Fibroblast of the aortic adventitia (primary cell): ENCODE measurements at places on chromosomes 12 and 14. TPM values are rescaled to one million over a fixed set of nuclear protein-coding genes. Genes with fewer than 3 reads are reported as not detected.

Gene RAP1B
- total RNA-seq = 256 and 294 TPM in 2 replicates

Gene OR6C2
- total RNA-seq = not detected in 2 replicates

Gene ABCC9
- 20.0 and 20.3 TPM in 2 replicates for total RNA-seq

Gene GCN1
- total RNA-seq = 126 and 156 TPM in 2 replicates

Gene CELA1
- total RNA-seq = 0.25 TPM in 1 of 2 replicates, not detected in the other

Gene PCNX1
- total RNA-seq = 47.4 and 138 TPM in 2 replicates

Gene PRIM1
- total RNA-seq = 4.3 and 38.0 TPM in 2 replicates

Gene TTLL5
- 29.5 and 31.6 TPM in 2 replicates for total RNA-seq

Gene ETV6
- total RNA-seq = 6.1 and 14.7 TPM in 2 replicates

Gene TRPV4
- total RNA-seq = 0.25 and 2.1 TPM in 2 replicates

Gene EML5
- under 0.01 TPM in 1 of 2 replicates, not detected in the other for total RNA-seq

Gene C12orf54
- total RNA-seq = not detected in 2 replicates

Gene GON7
- 17.3 and 28.1 TPM in 2 replicates for total RNA-seq

Gene SYNE3
- 19.3 and 63.4 TPM in 2 replicates for total RNA-seq

Gene CCDC38
- not detected in 2 replicates for total RNA-seq

Gene KRT74
- not detected in 2 replicates for total RNA-seq

Gene FAM186B
- total RNA-seq = 0.45 and 2.7 TPM in 2 replicates

Gene INF2
- total RNA-seq = 38.3 and 64.0 TPM in 2 replicates

Gene NPAS3
- 0.36 and 0.65 TPM in 2 replicates for total RNA-seq

Gene TAS2R30
- 6.9 and 16.4 TPM in 2 replicates for total RNA-seq

Gene CRIP2
- total RNA-seq = 32.9 and 54.3 TPM in 2 replicates

Gene TAMALIN
- total RNA-seq = 7.3 TPM in 2 replicates

Gene GSG1
- 0.45 and 1.6 TPM in 2 replicates for total RNA-seq

Gene DACT1
- total RNA-seq = 13.6 and 23.0 TPM in 2 replicates

Gene SLC6A12
- not detected in 2 replicates for total RNA-seq

Gene IL26
- total RNA-seq = not detected in 2 replicates

Gene PABPN1
- 44.8 and 53.4 TPM in 2 replicates for total RNA-seq

Gene DNAI7
- total RNA-seq = 0.18 and 4.2 TPM in 2 replicates

Gene FLVCR2
- 0.90 and 1.1 TPM in 2 replicates for total RNA-seq

Gene TMEM121
- total RNA-seq = 4.0 and 6.7 TPM in 2 replicates

Gene LTB4R2
- 3.5 and 18.6 TPM in 2 replicates for total RNA-seq

Gene SARNP
- total RNA-seq = 84.6 and 165 TPM in 2 replicates

Gene TAS2R46
- total RNA-seq = 4.7 and 8.8 TPM in 2 replicates

Gene CLEC2A
- total RNA-seq = not detected in 2 replicates

Gene MUCL1
- total RNA-seq = not detected in 2 replicates

Gene B3GNT4
- not detected in 2 replicates for total RNA-seq

Gene PPP2R5C
- total RNA-seq = 114 and 137 TPM in 2 replicates

Gene PCED1B
- total RNA-seq = 0.27 TPM in 1 of 2 replicates, not detected in the other

Gene CISTR
- total RNA-seq = not detected in 2 replicates

Gene DDX11
- total RNA-seq = 15.2 and 17.0 TPM in 2 replicates

Gene LIMA1
- 156 and 229 TPM in 2 replicates for total RNA-seq

Gene PMCH
- 0.27 TPM in 1 of 2 replicates, not detected in the other for total RNA-seq

Gene TAS2R42
- total RNA-seq = not detected in 2 replicates

Gene NYNRIN
- 14.1 and 45.1 TPM in 2 replicates for total RNA-seq
